Choroid plexus epithelial cell (primary cell): ENCODE measurements at places on chromosomes 11 and 22.

DNA sequence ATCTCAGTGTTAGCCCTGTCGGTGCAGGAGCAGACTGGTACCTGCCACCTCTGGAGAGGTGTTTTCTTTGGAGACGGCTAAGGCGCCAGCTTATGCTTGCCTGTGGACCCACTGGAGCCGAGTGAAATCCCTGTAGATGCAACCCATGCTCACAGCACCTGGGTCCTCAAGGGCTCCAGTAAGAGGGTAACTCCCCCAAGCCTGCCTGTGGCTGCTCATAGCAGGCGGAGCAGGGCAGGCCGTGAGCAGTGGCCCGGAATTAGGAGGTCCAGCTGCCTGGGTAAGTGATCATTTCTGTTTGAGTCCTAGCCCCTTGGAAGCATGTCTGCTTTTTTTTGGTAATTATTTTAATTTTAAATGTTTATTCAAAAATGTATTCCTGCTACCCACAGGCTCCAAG is 43.8 kb downstream of the NAT10 start:
- no peak for DNase-seq

GRCh38 chr11:70578371-70578770 is 180.0 kb downstream of the CTTN start:
- no peak for DNase-seq

- DNase-seq: peak; percentile 73
Observed at GRCh38 chr11:132734217-132734616, 798.1 kb downstream of the OPCML start.

DNA sequence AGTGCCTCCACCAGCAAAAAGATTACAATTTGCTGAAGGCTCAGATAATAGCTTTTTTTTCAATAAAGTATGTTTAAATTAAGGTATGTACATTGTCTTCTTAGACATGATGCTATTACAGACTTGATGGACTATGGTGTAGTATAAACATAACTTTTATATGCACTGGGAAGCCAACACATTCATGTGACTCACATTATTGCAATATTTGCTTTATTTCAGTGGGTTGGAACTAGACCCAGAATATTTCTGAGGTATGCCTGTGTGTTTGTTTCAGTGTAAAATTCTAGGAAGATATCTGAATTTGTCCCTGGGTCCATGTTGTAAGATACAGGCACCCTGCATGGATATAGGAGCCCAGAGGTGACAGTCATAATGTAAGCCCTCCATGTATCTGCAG is 120.0 kb upstream of the BDNF start:
- DNase-seq: peak; percentile 17

DNA sequence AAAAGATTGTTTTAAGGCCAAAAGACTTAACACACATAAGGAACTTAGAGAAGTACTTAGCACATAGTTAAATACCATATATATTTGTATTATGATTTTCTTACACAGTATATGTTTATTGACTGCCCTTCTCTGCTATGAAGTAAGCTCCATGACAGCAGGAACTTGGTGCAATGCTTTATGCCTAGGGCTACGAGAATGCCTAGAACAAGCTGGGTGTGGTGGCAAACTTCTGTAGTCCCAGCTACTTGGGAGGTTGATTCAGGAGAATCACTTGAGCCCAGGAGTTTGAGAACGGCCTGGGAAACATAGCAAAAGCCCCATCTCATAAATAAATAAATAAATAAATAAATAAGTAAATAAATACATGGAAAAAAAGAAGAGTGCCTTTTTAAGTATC is 1.9 kb downstream of the SLC5A12 start:
- DNase-seq: no peak

GRCh38 chr11:3003396-3004231 is 11.5 kb upstream of the NAP1L4 start:
- DNase-seq: no peak

DNA sequence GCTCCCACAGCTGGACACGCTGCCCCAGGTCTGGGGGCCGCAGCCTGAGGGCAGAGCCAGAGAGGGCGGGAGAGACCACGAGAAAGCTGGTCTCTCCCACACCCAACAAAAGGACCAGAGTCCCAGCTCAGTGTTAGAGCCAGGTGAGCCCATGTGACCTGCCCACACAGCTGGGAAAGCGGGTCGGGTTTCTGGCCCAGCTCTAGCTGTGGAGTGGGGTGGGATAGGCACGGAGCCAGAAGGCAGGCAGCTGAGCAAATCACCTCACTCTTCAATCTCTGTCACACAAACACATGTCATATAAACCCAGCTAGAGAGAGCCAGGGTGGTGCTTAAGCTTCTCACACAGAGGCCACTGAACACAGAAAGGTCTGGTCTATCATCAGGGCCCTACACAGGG is 7.8 kb upstream of the EIF3D start:
- DNase-seq: no peak

- DNase-seq: no peak
Observed at GRCh38 chr22:30062950-30063349, 17.3 kb upstream of the HORMAD2 start.
